ENCODE measurements at places on chromosomes 12 and 14.
A peak's percentile ranks its signal among the peaks of the same experiment; 100 is the strongest.

- no peak for DNase-seq
Observed at GRCh38 chr14:54617467-54617866, 50.5 kb downstream of the SAMD4A start.

DNA sequence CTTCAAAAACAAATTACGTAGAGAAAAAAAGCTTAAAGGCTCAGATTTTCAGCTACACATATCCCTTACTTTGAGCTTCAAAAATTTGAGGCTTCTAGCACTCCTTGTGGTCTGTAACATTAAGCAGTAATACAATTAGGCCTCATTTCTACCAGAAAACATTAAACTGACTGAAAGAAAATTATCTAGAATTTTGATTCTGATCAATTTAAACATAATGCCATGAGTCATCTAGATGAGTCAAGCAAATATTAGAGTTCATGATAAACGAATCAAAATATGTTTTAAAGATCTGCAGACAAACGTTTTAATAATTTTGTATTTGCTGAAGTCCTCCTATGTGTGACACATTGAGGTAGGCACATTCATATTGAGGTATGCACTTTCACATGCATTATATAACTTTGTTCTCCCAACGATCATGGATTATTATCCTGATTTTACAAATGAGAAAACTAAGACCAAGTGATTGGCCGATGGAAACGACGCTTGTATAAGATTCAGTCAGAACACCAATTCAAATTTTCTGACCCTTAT lies 4.3 kb downstream of the OSBPL8 start:
- no peak for DNase-seq

- no peak for DNase-seq
Observed at GRCh38 chr12:116958402-116959197, 47.9 kb downstream of the FBXW8 start.

DNA sequence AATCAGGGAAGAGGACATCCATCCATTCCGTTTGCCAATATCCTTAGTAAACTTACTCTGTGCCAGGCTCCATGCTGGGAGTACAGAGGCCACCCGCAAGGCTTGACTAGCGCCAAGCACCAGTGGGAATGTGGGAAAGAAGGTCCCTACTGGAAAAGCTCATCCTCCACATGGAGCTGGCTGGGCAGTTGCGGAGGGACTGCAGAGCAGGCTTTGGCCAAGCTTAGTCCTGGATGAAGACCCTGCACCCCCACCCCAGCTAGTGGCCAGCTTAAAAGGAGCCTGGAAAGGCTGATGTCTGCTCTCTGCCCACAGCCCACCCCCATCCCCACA lies 22.4 kb upstream of the EIF2B2 start:
- no peak for DNase-seq

DNA sequence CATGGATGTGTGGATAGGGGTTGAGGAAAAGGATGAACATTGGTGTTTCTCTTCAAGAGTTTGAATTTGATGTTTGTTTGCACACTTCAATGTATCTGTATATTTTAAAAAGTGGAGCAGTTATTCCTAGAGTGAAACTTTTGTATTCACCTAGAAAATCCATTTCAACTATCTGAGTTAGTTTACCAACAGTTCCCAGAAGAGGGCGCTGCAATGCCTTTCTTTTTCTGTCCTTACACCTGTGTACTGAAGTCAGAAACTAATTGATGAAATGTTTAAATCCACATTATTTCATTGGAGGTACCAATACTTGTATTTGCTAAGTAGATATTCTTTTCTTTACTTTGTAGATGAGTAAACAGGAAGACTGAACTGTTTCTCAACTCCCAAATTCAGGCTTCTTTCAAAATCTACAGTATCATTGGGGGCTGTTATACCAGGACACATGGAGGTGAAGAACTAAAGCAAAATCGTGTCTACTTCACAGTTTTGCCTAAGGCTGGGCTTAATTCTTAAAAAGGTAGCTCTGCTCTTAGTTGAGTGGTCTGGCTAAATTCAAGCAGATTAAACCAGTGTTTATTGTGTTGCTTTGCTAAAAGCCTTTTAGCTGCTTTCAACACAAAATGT lies 26.6 kb upstream of the KLRB1 start:
- DNase-seq: peak; percentile 80

GRCh38 chr12:117216686-117217085 lies 26.4 kb upstream of the FBXO21 start:
- no peak for DNase-seq

GRCh38 chr12:8035440-8036010 lies 3.0 kb downstream of the FOXJ2 start:
- no peak for DNase-seq

GRCh38 chr12:122732611-122733010 lies 2.0 kb upstream of the HCAR1 start:
- DNase-seq: no peak

GRCh38 chr12:40375076-40375475 lies 150.3 kb downstream of the LRRK2 start:
- DNase-seq: no peak

GRCh38 chr12:92142251-92142926 lies 3.3 kb downstream of the BTG1 start:
- DNase-seq: no peak

DNA sequence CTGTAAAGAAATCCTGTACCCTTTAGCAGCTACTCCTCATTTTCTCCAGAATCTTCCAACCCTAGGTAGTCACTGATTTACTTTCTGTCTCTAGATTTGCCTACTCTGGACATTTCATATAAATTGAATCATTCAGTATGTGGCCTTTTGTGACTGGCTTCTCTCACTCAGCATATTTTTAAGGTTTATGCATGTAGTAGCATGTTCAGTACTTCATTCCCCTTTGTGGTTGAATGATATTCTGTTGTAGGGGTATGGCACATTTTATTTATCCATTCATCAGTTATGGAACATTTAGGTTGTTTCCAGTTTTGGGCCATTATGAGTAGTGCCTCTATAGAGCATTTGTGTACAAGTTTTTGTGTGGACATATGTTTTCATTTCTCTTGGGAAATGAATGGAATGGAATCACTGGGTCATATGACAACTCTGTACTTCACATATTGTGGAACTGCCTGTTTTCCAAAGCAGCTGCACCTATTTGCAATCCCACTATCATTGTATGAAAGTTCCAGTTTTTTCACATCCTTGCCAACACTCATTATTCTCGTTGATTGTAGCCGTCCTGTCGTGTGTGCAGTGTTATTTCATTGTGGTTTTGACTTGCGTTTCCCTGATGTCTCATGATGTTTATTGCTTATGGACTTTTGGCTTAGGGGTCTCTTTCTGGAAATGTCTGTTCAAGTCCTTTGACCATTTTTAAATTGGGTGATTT lies 57.2 kb downstream of the ATF7IP start:
- no peak for DNase-seq

- no peak for DNase-seq
Observed at GRCh38 chr12:56161690-56162351, 3.7 kb downstream of the MYL6 start.

DNA sequence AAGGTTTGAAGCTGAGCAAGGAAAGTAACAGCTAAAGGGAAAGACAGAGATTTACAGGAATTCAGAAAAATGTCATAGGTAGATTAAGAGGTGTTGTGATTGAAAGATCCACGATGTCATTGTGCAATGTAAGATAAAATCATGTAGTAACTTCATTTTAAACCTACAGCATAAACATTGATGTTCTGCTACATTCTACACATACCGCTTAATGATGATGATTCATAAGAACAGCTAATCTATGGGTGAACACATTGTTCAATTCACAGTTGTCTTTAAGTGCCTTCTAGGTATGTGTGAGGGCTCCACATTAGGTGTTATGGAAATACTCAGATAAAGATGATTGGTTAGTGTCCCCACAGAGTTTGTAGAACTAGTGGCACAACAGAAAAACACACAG lies 170.9 kb downstream of the GRIP1 start:
- DNase-seq: no peak

- DNase-seq: no peak
Observed at GRCh38 chr12:19707948-19708409, 268.7 kb downstream of the AEBP2 start.

- no peak for DNase-seq
Observed at GRCh38 chr12:132067182-132067581, 76.9 kb downstream of the DDX51 start.

DNA sequence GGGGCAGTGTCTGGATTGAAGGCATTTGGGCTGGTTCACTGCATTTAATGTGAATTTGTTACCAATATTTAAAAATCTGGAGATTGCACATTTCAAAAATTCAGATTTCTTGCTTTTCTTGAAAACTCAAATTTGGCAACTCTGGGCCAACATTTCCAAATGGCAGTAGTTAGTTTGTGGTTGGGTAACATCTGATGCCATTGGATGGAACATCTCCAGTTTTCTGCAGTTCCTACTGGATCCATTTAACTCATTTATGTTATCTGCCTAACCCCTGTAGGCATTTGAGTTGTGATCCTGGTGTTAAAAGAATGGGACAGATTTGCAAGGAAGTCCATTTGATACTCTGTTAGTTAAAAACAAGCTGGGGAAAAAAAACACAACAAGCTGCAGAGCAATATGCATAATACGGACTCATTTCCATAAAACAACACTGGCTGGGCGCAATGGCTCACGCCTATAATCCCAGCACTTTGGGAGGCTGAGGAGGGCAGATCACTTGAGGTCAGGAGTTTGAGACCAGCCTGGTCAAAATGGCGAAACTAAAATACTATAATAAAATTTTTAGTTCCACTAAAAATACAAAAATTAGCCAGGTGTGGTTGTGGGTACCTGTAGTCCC lies 7.9 kb downstream of the EIF2B2 start:
- DNase-seq: no peak

GRCh38 chr14:71753126-71753830 lies 179.0 kb upstream of the RGS6 start:
- DNase-seq: peak; percentile 76

DNA sequence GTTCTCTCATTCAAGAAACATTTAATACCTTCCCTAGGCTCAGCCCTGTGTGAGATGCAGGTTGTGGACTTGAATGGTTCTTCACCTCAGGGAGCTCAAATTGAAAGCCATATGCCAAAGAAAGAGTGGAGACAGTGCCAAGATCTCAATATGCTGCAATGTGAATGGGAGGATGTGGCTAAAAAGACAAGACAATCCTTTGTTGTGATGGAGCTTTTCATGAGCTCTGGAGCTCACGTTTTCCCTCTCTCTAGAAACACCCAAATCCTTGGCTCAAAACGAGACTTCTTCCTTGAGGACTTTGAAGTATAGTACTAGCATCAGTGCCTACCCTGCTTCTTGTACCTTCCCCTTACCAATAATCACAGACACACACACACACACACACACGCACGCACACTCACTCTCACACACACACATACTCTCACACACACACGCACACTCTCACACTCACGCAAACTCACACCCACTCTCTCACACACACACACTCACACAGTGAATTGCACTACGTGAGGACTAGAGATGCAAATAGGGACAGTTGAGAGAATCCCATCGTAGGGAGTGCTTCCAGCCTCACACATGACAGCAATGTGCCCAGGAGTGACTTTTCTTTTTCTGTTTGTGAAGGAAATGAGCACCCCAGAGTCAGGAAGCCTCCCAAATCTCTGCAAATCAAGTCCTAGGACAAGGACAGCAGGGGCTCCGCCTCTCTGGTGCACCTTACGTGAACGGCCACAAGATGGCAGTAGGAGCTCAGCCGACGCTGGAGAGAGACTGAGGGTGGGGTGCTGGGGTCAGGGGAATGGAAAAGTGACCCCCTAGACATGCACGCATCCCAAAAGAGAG lies 231.4 kb downstream of the PCNX1 start:
- DNase-seq: peak; percentile 66

- no peak for DNase-seq
Observed at GRCh38 chr12:120712610-120713009, 2.4 kb downstream of the UNC119B start.

DNA sequence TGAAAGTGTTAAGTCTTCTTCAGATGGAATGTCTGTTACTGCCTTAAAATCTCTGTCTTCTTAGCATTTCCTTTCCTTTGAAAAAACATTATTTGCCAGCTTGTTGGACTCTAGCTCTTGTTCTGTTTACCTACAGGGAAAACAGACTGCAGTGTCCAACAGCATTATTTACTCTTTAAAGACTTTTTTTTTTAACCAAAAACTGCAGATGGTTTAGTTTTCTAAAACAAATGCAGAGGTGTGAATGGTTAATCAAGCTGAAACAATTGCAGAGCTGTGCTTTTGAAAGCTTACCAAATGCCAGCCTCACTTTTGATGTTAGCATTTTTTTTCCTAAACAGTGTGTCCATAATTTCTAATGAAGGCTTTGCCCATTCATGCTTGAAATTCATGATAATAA lies 323.3 kb downstream of the TMEM117 start:
- DNase-seq: no peak

GRCh38 chr14:83342590-83342989 lies 1808.9 kb upstream of the SEL1L start:
- no peak for DNase-seq

- no peak for DNase-seq
Observed at GRCh38 chr14:64475585-64476273, 10.4 kb downstream of the AKAP5 start.

GRCh38 chr12:65004270-65004669 lies 116.8 kb downstream of the WIF1 start:
- no peak for DNase-seq

GRCh38 chr14:76023757-76024156 lies 38.2 kb downstream of the IFT43 start:
- DNase-seq: no peak

DNA sequence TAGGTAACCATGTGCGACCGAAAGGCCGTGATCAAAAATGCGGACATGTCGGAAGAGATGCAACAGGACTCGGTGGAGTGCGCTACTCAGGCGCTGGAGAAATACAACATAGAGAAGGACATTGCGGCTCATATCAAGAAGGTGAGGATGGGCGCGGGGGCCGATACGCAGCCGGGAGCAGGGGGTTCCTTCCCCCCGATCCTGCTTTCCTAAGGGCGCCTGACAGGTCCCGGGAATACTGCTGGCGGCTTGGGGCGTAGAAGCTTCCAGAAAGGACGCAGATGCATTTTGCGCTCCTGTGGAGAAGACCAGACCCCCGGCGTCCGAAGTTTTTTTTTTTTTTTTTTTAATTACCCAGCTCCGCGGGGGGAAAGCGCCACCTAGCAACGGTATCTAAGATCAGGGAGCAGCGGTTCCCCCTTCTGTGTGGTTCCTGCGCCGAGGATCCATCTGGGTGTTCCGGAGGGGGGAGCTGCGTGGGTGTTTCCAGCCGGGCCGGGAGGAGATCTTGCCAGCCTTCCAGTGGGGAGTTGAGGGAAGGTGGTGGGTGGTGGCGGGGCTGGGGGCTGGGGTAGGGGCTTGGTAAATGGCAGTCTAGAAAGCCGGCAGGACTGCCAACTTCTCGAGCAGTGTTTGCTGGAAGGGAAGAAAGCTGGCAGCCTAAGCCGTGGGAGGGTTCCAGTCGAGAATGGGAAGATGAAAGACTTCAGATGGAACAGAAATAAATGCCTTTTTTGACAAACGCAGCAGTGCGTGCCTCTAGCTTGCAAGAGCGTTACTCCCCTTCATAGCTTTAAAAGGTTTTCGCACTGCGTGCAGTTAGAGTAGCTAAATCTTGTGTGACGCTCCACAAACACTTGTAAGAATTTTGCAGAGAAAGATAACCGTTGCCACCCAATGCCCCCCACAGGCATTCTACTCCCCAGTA lies 764 bp downstream of the DYNLL1 start:
- DNase-seq: peak; percentile 55

GRCh38 chr12:16482726-16483125 lies 123.2 kb downstream of the LMO3 start:
- DNase-seq: no peak
